Activated gamma-delta T cell treated with anti-CD3 and anti-CD28 coated beads, Interleukin-2, amount 50 U/mL, for 16 hours (primary cell): ENCODE measurements at places on chromosomes 1 and 21.

DNA sequence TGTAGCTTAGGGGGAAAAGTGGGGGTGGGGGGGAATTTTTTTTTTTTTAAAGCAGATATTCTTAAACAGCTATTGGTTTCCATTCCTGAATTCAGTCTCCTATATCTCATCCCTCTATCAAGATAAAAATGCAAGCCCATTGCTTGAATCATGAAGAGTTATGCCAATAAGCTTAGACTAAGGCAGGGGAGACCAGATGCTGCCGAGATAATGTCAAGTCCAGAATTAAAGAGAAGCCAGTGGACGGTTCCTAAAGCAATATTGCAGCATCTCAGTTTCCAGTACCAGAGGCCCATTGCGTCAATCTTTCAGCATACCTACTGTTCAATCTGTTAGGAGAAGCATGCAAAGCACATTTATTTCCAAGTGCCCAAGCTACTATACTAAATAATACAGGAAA is 309.4 kb downstream of the BARHL2 start:
- DNase-seq, result no peak

- no peak for DNase-seq
These were observed 28.5 kb upstream of the KCNE2 start for GRCh38 chr21:34335316-34335715.

DNA sequence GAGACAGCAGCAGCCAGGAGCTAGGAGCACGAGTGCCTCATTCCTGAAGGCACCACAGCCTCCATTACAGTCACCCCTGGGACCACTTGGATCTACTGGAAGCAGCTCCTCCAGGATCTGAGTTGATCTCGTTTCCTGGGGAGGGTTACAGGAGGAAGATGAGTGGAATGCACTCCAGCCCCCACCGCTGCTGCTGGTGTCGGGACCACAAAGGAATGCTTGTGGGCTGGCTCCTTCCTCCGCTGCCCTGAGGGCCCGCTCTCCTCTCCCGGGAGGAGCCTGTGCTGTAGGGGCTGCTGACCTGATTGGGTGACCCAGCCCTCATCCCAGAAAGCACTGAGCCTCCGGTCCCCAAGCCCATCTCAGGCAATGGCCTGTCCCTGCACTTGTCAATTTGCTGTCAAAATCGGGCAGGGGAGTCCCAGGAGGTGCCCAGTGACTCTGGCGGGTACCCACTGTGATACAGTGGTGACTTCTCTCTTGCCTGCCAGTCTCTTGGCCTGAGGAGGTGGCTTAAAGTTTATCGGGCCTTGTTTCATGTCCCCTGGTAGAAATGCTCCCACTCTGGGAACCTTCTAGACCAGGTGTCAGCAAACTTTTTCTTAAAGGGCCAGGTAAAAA is 23.1 kb downstream of the IL10RB start:
- no peak for DNase-seq

DNA sequence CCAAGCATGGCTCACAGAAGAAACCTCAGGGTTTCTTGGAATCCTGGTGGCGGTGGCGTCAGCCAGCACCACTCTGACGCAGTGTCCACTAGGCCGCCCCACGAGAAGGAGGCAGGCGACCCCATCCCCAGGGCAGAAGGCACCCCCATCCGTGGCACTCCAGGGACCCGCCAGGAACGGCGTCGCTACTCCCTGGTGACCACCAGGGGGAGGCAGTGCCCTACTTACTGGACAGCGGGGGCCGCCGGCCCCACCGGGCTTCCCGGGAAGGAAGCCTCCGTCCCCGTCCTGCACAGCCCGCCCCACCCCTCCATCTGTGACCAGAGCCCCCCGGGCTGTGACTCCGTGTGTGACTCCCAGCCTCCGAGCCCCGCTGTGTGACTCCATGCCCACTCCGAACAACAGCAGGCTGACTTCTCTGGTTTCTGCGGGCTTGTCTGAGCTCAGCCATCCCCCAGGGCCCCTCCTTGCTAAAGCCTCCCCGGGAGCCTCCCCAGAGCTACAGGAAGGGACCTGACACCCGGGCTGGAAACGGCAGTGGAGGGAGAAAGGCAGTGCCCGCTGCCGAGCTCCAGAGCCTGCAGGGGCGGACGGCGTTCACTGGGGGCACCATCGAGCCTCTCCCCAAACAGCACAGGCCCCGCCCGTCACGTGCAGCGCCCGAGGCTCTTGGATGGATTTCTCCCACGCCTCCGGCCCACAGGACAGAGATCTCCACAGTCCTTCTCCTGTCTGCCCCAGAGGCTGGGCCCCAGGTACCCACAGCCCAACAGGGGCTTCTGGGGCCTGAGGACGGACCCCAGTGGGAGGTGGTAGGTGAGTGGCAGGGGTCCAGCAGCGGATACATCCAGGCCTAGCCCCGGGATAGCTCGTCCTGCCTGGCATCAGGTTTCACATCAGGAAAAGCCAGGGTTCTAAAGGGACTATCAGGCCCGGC is 21.1 kb downstream of the KIF17 start:
- DNase-seq, result peak; percentile 49

DNA sequence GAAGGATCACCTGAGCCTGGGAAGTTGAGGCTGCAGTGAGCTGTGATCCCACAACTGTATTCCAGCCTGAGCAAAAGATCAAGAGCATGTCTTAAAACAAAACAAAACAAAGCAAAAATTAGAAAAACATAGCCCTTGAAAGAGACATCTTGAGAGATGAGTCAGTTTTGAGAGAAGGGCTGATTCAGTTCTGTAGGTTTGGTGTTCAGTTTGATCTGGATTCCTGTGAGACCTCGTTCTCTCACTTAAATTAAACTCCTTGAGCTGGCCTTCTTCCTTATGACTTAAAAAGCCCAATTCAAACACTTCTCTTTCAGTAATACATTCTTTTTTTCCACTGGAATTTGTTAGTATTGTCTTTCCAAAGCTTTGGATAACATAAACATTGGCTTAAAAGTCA is 164.2 kb downstream of the NRIP1 start:
- DNase-seq, result no peak

DNA sequence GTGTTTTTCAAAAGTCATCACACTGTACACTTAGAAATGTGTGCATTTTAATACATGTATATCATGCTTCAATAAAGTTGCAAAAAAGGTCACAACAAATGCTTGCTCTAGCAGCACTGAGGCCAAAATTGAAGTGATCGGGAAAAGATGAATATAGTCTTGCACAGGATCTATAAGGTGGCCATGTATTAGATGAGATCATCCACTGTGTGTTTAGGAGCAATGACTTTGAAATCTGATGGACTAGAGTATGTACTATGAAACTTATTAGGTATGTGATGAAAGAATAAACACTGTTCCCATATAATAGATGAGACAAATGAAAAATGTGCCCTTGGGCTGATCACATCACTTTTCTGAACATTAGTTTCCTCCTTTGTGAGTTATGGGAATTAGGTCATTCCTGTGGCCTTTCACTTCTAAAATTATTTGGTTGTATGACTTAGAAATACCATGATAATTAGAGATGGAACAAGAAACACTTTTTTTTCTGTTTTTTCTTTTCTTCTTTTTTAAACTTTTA is 984.6 kb downstream of the ADGRL2 start:
- DNase-seq, result no peak

- DNase-seq, result no peak
These were observed 500.4 kb downstream of the PTPRU start for GRCh38 chr1:29736582-29737188.

- DNase-seq, result no peak
These were observed 87.0 kb upstream of the BTG3 start for GRCh38 chr21:17699524-17700189.

DNA sequence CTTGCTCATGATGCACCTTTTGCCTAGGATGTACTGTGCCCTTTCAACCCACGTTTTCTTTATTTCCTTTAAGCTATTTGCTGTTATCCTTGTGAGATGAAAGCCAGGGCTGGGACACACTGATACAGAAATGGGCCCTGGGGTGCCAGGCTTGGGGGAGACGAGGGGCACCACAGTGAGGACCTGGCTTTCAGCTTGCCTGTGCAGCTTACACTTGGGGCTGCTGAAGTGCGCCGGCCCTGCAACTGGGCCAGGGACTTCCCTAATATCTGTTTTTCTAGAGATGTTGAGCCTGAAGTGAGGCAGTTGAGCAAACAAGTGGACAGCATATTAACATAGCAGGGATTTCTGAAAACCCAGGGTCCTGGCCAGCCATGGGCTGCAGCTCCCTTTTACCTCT is 42.5 kb upstream of the SLC19A1 start:
- DNase-seq, result no peak

DNA sequence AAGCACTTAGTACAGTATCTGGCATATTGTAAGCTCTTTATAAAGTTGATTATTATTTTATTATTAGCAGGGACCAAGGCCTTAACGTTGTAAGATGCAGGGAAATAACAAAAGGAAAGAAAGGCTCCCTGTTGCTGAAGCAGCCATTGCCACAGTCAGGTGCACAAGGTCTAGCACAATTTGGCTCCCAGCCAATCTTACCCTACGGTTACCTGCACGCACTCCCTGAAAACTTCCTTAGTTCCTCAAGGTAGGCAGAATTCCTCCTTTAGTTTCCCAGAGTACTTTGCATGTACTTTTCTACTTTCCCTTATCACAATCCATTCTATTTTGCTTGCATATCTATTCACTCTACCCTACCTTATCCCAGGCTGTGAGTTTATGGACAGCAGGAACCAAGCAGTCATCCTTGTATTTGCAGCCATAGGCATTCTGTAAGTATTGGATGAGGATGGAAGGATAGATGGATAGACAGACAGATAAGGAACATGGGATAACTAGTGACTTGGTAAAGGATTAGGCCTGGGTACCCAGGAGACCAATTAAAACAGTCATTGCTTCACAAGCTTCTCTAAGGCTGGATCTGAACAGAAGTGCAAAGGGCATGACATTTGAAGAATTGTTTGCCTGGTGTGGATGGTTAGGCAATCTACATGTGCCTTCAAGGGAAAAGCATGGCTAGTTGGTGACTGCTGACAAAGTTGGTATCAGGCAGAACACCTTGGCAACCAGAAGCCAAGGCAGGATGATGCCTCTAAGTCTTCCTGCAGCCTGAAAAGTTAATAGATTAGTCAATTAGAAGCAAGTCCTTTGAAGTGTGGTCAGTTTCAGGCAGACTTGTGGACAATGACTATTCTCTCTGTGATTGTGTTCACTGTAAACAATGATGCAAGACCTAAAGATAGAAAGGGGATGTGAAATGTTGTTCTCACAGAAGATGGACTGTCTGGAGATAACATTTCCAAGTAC is 20.8 kb upstream of the JAK1 start:
- no peak for DNase-seq

GRCh38 chr1:112904071-112904830 is 51.7 kb downstream of the SLC16A1 start:
- peak; percentile 9 for DNase-seq

- no peak for DNase-seq
These were observed 55.5 kb downstream of the CAPN8 start for GRCh38 chr1:223609977-223610376.

- DNase-seq, result no peak
These were observed 1113.9 kb upstream of the B3GALT2 start for GRCh38 chr1:194300340-194300739.

- DNase-seq, result no peak
These were observed 278.0 kb downstream of the HLX start for GRCh38 chr1:221157026-221157761.

- no peak for DNase-seq
These were observed 136.2 kb upstream of the RAVER2 start for GRCh38 chr1:64608651-64609048.

DNA sequence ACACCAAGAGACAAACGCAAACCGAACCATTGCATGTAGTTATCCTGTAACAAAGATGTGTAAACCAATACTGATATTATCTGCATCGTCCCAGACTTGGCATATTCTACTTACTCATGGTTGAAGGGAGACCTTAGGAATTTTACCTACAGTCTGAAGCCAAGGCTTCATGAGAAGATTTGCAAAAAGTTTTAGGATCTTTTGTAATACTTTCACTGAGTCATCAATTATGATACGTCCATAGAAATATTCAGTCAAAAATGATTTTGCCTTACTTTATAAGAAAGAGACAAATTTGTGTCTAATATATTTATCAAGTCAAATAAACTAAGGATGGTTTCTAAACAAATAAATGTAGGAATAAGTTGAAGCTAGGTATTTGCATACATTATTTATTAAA is 1176.1 kb upstream of the ADGRL2 start:
- DNase-seq, result no peak

GRCh38 chr1:89822109-89822962 is 1.5 kb downstream of the LRRC8D start:
- no peak for DNase-seq

- no peak for DNase-seq
These were observed 71.7 kb upstream of the WDR26 start for GRCh38 chr1:224506141-224506814.

- no peak for DNase-seq
These were observed 278.5 kb downstream of the MRPL39 start for GRCh38 chr21:25328736-25329135.

GRCh38 chr1:244368279-244368678 is 83.4 kb downstream of the ADSS2 start:
- DNase-seq, result no peak

- no peak for DNase-seq
These were observed 19.7 kb upstream of the PRSS38 start for GRCh38 chr1:227795732-227796131.

- peak; percentile 28 for DNase-seq
These were observed 5.8 kb downstream of the TTC13 start for GRCh38 chr1:230972855-230973271.

DNA sequence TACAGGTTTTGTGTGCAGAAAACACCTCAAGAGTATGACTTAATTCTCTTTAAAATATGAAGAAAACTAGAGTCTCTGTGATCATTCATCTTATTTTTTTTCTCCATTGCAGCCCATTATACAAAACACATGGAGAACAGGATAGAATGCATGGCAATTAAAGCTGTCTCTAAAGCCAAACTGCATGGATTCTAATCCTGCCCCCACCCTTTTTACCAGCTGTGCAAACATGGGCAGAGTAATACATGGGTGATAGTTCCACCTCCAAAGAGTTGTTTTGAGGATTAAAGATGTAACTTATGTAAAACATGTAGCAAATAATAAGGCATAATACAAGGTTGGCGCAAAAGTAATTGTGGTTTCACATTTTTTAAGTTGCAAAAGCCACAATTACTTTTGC is 114.4 kb downstream of the CLEC20A start:
- DNase-seq, result no peak

- no peak for DNase-seq
These were observed 10.4 kb upstream of the WNT3A start for GRCh38 chr1:227996187-227996950.

GRCh38 chr1:2156866-2157265 is 37.7 kb downstream of the FAAP20 start:
- DNase-seq, result no peak

DNA sequence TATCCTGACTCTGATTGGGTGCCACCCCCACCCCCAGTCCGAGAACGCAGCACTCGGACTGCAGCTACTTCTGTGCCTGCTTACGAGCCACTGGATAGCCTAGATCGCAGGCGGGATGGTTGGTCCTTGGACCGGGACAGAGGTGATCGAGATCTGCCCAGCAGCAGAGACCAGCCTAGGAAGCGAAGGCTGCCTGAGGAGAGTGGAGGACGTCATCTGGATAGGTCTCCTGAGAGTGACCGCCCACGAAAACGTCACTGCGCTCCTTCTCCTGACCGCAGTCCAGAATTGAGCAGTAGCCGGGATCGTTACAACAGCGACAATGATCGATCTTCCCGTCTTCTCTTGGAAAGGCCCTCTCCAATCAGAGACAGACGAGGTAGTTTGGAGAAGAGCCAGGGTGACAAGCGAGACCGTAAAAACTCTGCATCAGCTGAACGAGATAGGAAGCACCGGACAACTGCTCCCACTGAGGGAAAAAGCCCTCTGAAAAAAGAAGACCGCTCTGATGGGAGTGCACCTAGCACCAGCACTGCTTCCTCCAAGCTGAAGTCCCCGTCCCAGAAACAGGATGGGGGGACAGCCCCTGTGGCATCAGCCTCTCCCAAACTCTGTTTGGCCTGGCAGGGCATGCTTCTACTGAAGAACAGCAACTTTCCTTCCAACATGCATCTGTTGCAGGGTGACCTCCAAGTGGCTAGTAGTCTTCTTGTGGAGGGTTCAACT is 2.1 kb downstream of the RBM15 start:
- no peak for DNase-seq
